Activated CD4-positive, alpha-beta T cell treated with anti-CD3 and anti-CD28 coated beads, Interleukin-2, Interleukin-4, amounts not matched to agents 100 ng/mL and 50 ng/mL, durations not matched to agents 16 hours and 8 hours (primary cell): ENCODE measurements at places on chromosomes 7 and 10.

- no peak for DNase-seq
These were observed 583.5 kb downstream of the CNTNAP2 start for GRCh38 chr7:146700015-146700560.

- no peak for DNase-seq
These were observed 71.7 kb downstream of the NRBF2 start for GRCh38 chr10:63204667-63205391.

GRCh38 chr7:135348493-135348892 is 114.9 kb downstream of the STRA8 start:
- no peak for DNase-seq

- peak; percentile 74 for DNase-seq
These were observed 10.0 kb upstream of the CHCHD1 start for GRCh38 chr10:73771722-73772280.

GRCh38 chr10:63554657-63555056 is 33.5 kb downstream of the REEP3 start:
- no peak for DNase-seq

DNA sequence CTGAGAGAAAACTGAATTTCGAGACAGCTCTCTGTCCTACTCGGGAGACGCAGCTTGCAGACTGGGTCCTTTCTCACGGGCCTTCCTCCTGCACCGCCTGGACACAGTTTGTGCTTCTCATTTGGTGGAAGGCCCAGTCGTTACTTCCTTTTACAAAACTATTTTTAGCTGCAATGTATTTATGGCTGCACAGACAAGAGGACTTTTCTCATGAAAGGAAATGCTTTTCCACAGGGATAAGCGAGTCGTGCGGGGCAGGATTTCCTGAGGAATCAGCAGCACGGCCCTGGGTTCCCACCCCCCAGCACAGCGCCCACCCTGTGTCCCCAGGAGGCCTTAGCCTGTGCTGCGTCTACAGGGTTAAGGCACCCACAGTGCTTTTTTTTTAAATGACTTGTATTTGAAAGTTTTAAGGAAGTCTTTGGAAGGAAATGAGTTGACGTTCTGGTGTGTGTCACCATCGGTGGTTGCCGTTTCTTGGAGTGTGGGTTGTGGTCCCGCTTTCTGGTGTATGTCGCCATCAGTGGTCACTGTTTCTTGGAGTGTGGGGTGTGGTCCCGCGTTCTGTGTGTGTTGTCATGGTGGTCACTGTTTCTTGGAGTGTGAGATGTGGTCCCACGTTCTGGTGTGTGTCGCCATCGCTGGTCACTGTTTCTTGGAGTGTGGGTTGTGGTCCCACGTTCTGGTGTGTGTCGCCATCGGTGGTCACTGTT is 50.9 kb downstream of the INPP5A start:
- DNase-seq, result peak; percentile 25

- DNase-seq, result no peak
These were observed 213.9 kb upstream of the SHH start for GRCh38 chr7:156026076-156026600.

DNA sequence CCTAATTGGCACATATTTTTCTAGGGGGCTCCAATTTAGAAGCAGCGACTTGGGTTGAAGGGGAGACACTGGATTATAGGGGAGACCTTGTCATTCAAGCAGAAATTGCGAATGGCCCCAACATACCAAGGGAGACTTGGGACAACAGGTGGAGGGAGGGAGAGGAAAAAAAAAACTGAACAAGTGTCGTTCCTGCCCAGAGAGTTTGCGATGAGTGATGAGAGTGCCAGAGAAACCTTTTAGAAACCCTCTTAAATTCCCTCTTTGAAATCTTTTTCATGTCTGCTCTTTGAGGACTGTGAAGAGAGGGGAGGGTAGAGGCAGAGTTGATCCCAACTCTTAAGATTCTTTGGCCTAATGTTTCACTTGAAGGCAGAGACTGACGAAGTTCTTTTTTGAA is 24.3 kb downstream of the RBM20 start:
- DNase-seq, result no peak

DNA sequence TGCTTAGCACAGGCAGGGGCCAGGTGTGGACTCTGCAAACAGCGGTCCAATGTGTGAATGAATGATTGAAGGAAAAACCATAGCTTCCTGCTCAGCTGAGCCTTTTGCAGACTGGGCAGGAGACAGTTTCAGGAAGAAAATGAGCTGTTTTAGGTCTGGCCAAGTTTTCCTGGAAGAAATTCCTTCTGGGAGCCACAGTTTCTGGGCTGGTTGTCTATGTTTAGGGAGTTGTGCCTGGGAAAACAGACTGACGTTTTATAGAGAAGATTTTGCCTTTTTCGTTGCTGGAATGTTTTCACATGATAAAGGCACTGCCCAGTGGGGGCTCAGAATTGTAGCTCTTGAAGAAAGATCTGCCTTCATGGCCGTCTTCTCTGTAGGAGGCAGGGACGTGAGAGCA is 255.1 kb downstream of the CCSER2 start:
- no peak for DNase-seq

GRCh38 chr10:78539247-78539766 is 505.6 kb downstream of the RPS24 start:
- no peak for DNase-seq

DNA sequence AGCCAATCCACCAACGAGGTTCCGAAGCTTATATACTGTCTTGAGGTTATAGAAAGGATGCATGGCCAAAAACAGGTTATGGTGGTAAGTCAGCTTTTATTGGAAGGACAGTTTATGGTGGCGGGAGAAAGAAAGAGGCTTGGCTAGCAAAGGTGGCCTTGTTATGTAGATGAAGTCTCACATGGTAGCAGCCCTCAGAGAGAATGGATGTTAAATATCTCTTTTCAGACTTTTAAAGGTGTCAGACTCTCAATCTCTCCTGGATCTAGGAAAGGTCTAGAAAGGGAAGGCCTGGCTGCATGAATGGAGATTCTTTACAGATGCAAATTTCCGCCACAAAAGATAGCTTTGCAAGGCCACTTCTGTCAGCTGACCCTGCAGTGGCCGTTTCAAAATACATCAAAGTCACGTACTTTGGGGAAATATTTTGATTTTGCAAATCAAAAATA is 333.8 kb downstream of the GALNT17 start:
- no peak for DNase-seq

- DNase-seq, result no peak
These were observed 4.3 kb downstream of the FBXL15 start for GRCh38 chr10:102424916-102425315.

DNA sequence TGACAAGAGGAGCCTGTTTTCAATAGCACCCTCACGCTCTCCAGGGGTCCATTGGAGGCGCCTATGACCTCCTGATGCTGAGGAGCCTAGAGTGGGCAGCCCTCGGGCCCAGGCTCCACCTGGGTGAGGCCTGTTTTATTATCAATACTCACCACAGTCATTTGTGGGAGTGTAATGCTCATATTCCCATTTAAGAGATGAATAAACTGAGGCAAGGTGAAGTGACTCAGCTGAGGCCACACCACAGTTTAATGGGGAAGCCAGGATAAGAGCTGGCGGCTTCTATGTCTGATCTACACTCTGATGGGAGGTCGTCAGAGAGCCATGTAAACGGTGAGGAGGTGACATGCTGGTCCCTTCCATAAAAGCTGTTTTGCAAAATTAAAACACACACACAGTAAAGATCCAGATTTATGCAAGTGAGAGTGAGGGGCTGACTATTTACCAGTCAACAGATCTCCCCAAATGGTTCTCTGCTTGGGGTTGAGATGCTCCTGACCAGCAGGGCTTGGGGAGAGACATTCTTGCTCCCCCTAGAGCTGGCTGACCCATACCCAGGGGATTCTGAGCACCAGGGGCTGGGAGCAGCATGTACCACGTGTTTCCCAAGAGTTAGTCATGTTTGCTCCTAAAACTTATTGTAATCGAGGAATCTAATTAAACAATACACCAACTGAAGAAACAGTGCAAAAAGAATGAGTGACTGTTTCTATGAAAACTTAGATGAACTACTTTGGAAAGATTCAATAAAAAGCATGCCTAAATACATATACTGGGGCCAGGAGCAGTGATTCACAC is 81.0 kb upstream of the INSIG1 start:
- DNase-seq, result no peak

DNA sequence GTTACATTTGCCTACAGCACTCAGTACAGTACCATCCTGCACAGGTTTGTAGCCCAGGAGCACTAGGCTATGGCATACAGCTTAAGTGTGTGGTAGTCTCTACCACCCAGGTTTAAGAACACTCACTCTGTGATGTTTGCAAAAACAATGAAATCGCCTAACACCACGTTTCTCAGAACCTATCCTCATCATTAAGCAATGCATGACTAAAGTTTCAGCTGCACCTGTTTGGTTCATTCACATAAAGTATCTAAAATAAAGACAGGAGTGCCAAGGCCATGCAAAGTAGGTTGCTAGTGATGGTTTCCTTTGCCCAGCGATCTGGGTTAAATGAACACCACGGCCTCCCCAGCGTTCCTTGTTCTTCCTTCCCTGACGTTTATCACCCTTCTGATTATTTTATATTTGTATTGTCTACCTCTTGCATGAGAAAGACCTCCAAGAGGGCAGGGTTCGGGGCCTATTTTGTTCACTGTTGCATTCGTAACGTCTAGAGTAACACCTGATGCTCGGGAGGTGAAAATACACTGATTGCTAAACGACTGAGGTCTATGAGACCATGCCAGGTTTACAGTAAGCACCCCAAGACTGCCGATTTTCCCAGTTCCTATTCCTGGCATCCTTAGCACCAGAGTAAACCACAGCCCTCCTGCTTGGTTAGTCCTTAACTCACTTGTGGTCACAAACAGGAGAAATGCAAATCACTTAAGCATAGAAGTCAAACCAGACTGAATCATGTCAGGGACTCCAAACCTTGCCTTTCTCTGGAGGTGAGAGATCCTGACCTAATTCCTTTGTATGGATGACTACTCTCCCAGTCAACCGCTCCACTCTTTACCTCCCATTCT is 204.1 kb upstream of the NFE2L3 start:
- no peak for DNase-seq
